Erythroblast (primary cell): ENCODE measurements at places on chromosomes 5 and 9.

GRCh38 chr9:85443190-85443598 is 298.6 kb downstream of the AGTPBP1 start:
- DNase-seq, result no peak

GRCh38 chr9:17739736-17740135 is 160.9 kb downstream of the SH3GL2 start:
- DNase-seq, result no peak

GRCh38 chr5:94209774-94210355 is 408.5 kb downstream of the KIAA0825 start:
- no peak for DNase-seq

DNA sequence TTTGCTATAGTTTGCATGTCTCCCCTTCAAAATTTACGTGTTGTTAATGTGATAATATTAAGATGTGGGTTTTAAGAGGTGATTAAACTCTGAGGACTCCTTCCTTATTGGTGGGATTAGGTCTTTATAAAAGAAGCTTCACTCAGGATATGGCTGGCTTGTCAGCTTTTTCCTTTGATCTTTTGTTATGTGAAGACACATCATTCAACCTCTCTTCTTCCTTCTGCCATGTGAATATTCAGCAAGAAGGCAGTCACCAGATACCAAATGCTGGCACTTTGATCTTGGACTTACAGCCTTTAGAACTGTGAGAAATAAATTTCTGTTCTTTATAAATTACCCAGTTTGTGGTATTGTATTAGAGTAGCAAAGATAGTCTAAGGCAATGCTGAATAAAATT is 855.9 kb upstream of the CDH10 start:
- no peak for DNase-seq

GRCh38 chr9:7944572-7944971 is 145.0 kb upstream of the DMAC1 start:
- no peak for DNase-seq
